Myocyte (in vitro differentiated cells): ENCODE measurements at places on chromosomes 5 and 9. TPM values are rescaled to one million over a fixed set of nuclear protein-coding genes. Genes with fewer than 3 reads are reported as not detected.

- no peak for DNase-seq
Measured at GRCh38 chr5:2153802-2154201, 271.1 kb upstream of the IRX4 start.

- no peak for DNase-seq
Measured at GRCh38 chr9:27210588-27210987, 86.4 kb downstream of the EQTN start.

The LEAP2 gene
- 0.88 and 1.0 TPM in 2 replicates for total RNA-seq

The IFNA2 gene
- not detected in 2 replicates for total RNA-seq

The SH3PXD2B gene
- 19.4 and 28.8 TPM in 2 replicates for total RNA-seq
